Pulmonary artery endothelial cell (primary cell): ENCODE measurements at places on chromosomes 13 and 19.

- DNase-seq, result no peak
Observed at GRCh38 chr19:6381030-6381750, 5.5 kb upstream of the PSPN start.

DNA sequence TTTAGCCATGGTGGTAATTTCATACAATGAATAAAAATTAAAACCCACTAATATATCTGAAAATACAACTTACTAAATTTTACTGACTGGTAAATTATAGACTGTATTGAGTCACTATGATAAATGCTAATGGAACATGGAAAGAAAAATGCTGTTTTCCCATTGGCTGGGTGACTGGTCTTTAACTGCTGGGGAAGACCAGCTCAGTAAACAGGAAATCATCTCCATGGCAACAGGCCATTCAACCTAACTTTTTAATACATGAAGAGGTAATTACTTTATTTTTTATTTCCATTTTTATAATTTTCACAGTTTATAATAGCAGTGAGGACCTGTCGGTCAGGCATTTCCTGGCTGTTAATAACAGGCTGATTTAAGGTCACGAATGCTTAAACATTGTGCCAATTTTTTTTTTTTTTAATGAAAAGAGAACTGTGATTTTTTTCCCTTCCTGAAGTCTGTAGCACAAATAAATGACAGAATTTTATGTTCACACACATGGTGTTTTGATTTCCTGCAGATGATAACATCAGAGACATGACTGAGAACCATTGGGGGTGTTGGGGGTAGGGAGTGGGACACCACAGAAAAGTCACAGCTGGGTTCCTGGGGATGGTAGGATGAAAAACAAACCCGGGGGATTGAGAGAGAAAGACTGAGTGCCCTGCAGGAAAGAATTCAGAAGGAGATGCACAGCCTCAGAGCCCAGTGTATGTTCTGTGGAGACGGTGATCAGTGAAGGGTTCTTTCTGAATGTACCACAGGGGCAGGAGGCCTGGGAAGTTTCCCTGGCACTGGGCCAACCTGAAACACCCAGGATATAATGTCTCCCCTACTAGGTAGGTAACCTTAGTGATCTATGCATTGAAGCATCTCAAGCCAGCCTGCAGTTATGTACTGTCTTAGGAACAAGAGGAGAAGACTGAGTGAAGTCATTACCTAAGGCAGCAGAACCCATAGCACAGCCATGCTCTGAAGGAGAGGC lies 297.1 kb downstream of the COG6 start:
- peak; percentile 98 for DNase-seq

DNA sequence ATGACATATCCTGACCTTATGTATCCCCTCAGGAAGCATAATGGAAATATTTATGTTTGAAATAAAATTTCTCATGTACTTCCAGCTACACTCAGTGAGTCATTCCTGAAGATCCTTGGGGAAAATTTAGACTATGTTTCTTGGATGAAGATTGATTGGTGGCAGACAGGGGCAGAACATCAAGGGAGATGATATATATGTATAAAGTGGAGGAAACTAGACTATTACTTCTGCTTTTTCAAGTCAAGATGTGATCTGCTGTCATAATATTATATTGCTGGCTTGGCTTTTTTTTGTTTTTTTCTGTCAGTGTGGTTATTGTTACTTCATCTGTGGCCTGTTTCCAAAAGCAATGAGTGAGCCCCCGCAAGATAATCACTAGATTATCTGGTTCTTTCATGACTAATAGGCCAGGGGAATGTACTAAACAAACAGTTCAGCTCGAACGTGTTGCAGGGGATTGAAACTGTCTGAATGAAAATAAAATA lies 87.2 kb upstream of the TNFSF11 start:
- DNase-seq, result peak; percentile 44

DNA sequence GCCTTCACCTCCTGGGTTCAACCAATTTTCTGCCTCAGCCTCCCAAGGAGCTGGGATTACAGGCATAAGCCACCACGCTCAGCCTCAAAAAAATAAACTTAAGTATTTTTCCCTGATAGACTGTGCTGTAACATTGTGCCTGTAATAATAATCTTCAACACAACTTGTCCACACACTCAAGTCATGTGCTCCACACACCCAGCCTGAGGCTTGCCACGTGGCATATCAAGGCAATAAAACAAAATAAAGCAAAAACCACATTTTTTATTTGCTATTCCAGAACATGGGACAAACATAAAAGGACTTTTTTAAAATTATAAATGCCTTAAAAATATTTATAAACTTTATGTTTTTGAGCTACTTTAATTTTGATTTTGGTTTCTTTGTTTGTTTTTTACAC lies 115.8 kb downstream of the NALCN start:
- DNase-seq, result no peak
